Stimulated activated CD4-positive, alpha-beta T cell treated with anti-CD3 and anti-CD28 coated beads, Interleukin-2, amount 100 ng/mL, for 48 hours (primary cell): ENCODE measurements at places on chromosomes 16 and 17.
A peak's percentile ranks its signal among the peaks of the same experiment; 100 is the strongest.

DNA sequence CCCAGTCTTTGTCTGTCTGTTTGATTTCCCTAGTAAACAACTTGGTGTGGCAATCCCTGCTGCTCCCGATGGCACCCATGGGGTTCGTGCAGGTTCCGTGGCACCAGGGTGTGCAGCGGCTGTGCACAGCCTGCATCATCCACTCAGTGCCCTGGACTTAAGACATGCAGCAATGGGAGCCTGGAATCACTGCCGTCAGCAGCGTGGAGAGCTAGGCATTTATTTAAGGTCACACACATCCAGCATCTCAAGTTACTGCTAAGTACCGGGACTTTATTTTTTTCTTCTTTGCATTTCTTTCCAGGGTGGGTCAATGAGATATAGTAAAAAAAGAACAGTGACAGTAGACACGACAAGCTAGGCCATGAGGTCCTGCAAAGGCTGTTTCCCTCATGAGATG lies 2.8 kb downstream of the DHRS7C start:
- no peak for DNase-seq

- no peak for DNase-seq
These were observed 16.6 kb upstream of the C16orf74 start for GRCh38 chr16:85767531-85767930.

GRCh38 chr16:50065624-50066481 lies at the start of gene HEATR3:
TSS of gene HEATR3 (plus strand) at chr16:50065970. CDS start at chr16:50066132, 162 bp downstream.
- peak; percentile 96 for DNase-seq

DNA sequence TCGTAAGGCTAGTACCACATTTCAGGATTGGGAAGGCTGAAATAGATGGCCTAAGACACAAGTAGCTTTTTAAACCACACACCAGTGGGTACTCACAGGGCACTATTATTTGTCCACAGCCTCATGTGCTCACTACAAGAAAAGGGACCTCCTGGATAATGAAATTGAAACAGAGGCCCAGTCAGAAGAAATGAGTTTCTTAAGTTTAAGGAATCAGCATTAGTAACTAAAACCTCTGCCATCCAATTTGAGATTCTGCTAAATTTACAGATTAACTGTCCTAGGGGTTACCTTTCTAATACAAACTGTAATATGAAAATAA lies 3.0 kb downstream of the USP7 start:
- no peak for DNase-seq

GRCh38 chr17:62827746-62828485 lies 19.8 kb upstream of the MARCHF10 start:
- DNase-seq: no peak
